Hindlimb muscle (tissue), 1 donor: ENCODE measurements at places on chromosomes 13 and 19. TPM values are rescaled to one million over a fixed set of nuclear protein-coding genes. Genes with fewer than 3 reads are reported as not detected.

The CLEC17A gene
- polyA plus RNA-seq, result not detected

The MYO1F gene
- 12.3 TPM for polyA plus RNA-seq

The LCP1 gene
- polyA plus RNA-seq, result 14.2 TPM

The RPL36 gene
- 1,417 TPM for polyA plus RNA-seq

The ANKRD24 gene
- 1.6 TPM for polyA plus RNA-seq

The RAB3A gene
- polyA plus RNA-seq, result 5.1 TPM

The KANK3 gene
- 15.8 TPM for polyA plus RNA-seq

GRCh38 chr13:76848596-76848995, 37.6 kb downstream of the KCTD12 start:
- DNase-seq, result no peak

GRCh38 chr13:42680748-42681147, 100.6 kb upstream of the FAM216B start:
- no peak for DNase-seq

GRCh38 chr13:28576067-28576466, 81.1 kb upstream of the FLT1 start:
- no peak for DNase-seq

DNA sequence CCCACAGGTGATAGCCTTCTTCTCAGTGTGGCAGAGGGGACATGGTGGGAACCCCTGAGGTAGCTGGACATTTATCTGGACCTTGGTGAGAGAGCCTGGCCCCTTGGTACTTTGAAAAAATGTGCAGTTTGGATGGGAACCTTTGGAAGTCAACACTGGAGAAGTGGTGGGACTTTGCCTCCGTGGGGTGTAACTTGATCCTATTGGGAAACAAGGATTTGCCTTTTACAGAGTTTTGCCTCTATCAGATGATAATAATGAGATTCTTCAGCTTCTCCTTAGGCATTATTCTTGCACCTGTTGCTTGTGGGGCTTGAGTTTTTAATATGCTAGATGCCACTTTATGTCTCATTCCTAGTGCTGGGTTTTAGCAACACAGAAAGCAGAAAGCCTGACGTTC, 99.0 kb downstream of the ERCC5 start:
- no peak for DNase-seq

- DNase-seq, result no peak
Measured at GRCh38 chr19:40689339-40690049, 957 bp downstream of the NUMBL start.

DNA sequence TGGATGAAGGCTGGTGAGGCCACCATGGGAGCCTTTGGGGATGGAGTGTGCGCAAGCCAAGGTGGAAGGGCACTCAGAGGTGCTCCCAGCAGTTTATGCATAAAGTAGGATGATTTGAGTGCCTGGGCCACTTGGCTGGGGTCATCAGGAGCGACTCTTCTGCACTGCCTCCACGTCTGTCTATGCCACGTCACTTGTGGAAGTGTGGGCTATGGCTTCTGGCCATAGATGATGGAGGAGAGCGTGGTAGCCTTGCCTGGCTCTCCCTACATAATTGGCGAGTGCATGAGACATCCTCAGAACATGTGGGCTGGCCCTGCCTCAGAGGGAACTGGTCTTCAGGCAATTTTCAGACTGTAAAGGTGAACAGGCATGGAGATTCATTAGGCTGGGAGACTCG, 182.9 kb downstream of the TEX29 start:
- no peak for DNase-seq

- no peak for DNase-seq
Measured at GRCh38 chr19:53596056-53596455, 35.7 kb upstream of the DPRX start.

- peak; percentile 65 for DNase-seq
Measured at GRCh38 chr19:13794398-13794756, 866 bp upstream of the ZSWIM4 start.

- no peak for DNase-seq
Measured at GRCh38 chr13:94028650-94029049, 450.8 kb downstream of the DCT start.

DNA sequence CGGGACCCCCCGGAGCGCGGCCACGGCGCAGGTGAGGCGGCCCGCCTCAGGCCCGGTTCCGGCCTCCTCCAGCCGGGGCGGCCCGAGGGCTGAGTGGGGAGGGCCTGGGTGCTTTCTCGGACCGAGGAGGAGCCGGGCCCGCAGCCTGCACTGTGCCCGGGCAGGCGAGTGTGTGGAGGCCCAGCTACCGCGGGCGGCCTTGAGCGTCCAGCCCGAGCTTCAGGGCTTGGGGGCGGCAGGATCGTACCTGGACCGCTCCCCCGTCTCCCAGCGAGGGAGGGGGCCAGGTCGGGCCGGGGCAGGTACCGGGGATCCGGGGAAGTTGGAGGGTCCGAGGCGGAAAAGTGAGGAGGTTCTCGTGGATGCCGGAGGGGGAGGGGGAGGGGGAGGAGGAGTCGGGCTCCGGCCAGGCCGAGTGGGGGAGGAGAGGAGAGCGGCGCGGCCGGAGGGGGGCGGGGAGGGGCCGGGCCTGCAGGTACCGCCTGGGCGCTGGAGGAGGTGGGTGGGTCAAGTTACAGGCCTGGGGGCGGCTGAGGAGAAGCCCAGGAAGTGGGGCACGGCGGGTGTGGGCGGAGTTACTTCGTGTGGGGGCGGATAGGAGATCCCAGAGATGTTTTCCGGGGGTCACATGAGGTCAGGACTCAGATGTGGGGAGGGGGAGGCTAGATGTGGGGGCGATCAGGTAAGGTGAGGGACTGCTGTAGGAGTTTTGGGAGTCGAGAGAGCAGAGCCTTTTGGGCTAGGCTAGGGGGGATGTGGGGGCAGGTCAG, 545 bp downstream of the NACC1 start:
- no peak for DNase-seq

DNA sequence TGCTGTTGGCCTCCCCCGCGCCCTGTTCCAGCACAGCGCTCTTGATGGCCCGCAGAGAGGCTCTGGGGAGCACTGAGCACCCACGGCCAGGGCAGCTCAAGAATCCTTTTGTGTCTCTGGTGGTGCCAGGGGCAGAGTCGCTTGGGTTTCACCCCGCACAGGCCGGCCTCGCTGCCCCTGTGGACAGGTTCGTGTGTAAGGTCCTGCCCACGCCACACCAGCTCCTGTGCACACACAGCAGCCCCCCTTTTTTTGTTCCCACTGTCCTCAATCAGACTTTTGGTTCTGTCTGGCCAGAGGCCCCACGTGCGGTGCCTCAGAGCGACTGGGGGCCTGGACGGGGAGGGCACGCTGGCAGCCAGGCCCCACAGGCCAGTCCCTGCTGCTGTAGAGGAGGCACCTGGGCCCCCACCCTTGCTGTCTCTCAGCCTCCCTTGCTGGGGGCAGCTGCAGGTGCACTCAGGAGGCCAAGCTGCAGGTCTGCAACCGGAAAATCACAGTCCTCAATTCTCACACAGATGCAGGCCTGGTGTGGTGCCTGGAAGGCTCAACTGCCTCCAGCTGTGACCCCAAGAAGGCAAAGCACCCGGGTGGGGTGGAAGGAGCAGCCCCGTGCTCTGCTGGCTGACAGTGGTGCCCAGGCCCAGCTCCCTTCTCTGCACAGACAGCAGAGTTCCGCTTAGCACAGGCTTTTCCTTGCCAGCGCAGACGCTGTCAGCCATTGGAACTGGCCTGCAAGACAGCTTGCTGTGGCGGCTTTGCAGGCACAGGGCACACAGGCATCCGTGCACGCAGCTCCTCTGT, 12.6 kb upstream of the F7 start:
- DNase-seq, result no peak

GRCh38 chr19:1560286-1560882, 7.7 kb downstream of the MEX3D start:
- no peak for DNase-seq
